ENCODE measurements at places on chromosomes 4 and X.

DNA sequence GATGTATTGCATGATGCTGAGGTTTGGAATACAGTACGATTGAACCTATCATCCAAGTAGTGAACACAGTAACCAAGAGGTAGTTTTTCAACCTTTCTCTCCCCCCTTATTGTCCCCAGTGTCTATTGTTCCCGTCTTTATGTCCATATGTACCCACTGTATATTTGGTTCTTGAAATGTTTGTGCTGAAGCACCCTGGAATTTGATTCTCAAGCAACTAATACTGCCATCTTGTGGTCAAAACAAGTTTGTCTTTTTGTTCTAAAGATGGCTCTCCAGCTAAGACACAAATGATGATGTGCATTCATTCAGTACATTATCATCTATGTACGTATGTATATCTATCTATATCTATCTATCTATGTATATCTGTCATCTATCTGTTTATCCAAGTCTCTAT, 33.5 kb upstream of the DCX start:
- no peak for DNase-seq

- DNase-seq = no peak
Measured at GRCh38 chrX:13000301-13000811, 25.4 kb downstream of the TMSB4X start.

DNA sequence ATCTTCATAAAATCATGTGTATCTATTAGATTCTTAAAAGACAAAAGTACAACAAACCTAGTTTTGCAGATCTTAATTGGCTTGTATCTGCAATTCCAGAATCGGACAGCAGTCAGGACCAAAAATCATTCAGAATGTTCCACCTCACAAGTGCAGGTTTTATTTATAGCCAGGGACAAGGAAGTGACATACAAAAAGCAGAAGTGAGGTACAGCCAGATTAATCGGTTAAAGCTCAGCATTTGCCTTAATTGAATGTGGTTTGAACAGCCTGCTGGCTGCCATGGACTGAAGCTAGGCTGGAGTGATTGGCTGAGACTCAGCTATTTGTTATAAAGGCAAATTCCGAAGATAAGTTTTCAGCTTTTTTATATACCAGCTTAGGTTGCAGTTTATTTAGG, 932.6 kb downstream of the C4orf33 start:
- DNase-seq = no peak

DNA sequence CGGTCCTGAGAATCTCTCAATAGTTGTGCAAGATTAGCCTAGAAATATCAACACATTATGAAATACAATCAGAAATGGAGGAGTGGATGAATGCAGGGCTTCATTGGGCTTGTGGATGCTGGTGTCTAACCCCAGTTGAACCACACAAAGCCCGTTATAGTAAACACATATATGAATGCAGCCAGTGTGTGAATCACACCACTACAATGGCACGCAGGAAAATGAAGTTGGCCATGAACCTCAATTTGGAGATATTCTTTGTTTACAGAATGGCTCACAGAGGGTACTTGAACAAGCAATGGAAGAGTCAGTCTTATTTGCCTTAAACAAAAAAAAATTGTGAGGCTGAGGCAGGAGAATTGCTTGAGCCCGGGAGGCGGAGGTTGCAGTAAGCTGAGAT, 57.8 kb downstream of the SOD3 start:
- DNase-seq = no peak

DNA sequence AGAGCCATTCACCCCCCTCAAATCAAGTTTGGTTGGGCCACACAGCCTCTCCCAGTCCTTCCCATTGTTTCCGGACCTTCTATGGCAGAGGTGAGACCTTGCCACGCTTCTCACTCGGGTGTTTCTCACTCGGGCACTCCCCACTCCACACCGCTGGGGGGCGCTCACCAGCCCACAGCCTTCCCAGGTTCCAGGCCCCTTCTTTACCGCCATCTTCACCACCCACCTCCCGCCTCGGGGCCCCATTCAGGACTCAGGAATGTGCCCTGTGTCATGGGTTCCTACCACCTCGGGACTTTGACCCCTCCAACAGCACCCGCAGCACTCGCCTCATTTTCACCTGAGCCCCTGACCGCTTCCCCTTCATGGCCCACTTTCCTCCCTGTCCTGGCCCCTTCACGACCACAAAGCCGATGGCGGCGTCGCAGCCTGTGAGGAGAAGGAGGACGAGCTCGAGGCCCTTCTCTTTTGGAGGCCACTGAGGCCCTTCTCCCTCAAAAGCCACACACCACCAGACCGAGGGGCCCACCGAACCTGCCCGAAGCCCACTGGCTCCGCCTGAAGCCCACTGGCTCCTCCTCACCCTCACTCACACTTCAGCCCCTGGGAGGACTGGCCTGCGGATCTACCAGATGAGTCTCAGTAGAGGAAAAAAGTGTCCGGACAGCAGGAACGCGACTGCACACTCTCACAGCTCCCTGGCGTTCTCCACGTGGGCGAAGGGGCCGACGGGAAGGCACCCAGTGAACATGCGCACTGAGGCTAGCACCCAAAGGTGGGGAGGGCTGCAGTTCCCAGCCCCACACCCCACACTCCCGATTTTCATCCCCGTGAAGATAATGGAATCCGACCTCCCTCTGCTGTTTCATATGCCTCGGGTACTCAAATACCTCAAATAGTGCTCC, at the start of gene PAGE1:
Gene PAGE1, minus strand, starts transcription at position 709 of the 905 bp plus-strand sequence. CDS start 1,214 bp downstream, outside the sequence.
- no peak for DNase-seq

GRCh38 chr4:38928974-38929373, 61.4 kb downstream of the FAM114A1 start:
- no peak for DNase-seq

GRCh38 chr4:176645246-176645960, 147.3 kb downstream of the VEGFC start:
- no peak for DNase-seq
